ENCODE measurements at places on chromosomes 7 and 10.

DNA sequence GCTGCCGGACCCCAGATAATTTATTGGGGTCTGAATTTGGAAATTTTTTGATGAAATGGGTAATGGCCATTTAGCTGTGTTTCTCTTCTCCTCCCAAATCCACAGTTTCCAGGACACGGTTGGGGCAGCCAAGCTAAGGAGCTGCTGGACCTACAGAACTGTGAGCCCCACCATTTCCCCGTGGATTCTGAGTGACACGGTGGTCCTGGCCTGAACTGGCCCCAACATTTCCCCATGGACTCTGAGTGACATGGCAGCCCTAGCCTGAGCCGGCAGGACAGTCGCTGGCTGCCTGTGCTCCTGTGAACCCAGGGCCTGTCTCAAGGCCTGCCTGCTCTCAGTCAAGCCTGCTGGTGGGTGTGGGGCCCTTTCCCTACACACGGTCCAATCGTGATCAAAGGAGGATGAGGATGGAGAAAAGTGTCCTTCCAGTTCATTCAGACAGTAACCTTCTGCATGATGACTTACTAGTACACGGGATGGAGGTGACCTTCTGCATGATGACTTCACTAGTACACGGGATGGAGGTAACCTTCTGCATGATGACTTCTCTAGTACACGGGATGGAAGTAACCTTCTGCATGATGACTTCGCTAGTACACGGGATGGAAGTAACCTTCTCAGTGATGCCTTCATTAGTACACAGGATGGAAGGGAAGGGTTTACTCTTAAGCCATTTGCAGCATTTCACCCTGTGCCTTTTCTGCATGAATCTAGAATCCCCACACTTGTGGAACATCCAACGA, 359.9 kb downstream of the GLRX3 start:
- DNase-seq = no peak

DNA sequence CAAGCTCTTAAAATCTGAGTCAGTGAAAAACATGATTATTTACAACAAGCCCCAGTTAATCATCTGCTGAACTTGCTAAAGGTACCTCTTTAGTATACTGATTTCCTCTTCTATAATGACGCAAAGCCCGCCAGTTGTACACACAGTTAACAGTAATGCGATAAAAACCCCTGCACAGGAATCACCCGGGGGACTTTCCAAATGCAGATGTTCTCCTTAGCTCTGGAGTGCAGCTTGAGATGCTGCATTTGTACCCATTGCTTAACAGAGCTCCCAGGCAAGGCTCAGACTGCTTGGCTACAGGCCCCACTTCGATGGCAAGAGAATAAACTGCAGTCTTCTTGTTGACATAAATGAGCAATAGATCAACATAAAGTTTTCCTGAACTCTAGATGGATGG, 279.6 kb upstream of the HGF start:
- no peak for DNase-seq

DNA sequence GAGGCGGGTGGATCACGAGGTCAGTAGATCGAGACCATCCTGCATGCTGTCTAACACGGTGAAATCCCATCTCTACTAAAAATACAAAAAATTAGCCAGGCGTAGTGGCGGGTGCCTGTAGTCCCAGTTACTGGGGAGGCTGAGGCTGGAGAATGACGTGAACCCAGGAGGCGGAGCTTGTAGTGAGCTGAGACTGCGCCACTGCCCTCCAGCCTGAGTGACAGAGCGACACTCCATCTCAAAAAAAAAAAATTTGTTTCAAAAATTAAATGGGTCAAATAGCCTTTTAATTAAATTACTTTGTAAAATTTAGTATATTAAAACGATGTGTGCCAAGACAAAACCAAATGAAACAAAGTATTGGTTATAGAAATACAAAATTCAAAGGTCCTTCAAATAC, 6.8 kb upstream of the MRC1 start:
- DNase-seq = no peak

GRCh38 chr10:31133792-31134310, 102.2 kb upstream of the ZNF438 start:
- DNase-seq = peak; percentile 76

DNA sequence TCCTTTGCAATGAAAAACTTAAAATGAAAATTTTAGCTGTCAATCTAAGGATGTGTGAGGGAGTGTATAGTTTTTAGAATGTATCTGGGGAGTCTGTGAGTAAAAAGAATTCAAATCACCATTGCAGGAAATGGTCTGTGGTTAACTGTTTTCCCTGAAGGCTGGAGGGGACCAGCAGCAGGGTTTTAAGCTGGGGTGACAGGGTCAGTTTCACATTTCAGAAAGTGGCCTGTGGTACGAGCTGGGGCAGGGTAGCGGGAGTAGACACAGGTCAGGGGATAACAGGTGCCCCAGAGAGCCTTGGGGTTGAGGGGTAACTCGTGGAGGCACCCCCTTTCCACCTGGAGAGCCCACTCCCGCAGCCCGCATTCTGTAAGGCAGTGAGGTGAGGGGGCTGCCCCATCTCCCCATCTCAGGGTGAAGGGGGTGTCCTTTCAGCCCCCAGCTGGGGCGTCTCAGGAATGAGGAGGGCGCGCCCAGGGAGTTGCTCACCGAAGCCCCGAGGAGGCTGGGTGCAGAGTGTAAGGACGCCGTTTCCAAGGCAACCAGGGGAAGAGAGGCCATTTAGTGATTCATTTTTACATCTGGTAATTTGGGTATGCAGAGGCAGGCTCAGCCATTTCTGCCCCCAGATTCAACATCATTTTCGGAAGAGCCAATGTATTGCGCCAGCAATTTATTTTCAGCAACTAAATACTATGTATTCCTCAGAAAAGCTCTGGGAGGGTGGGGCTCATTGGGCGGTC, 168.9 kb downstream of the SLIT1 start:
- peak; percentile 30 for DNase-seq

- no peak for DNase-seq
These were observed 128.4 kb upstream of the BTBD16 start for GRCh38 chr10:122142641-122143237.

DNA sequence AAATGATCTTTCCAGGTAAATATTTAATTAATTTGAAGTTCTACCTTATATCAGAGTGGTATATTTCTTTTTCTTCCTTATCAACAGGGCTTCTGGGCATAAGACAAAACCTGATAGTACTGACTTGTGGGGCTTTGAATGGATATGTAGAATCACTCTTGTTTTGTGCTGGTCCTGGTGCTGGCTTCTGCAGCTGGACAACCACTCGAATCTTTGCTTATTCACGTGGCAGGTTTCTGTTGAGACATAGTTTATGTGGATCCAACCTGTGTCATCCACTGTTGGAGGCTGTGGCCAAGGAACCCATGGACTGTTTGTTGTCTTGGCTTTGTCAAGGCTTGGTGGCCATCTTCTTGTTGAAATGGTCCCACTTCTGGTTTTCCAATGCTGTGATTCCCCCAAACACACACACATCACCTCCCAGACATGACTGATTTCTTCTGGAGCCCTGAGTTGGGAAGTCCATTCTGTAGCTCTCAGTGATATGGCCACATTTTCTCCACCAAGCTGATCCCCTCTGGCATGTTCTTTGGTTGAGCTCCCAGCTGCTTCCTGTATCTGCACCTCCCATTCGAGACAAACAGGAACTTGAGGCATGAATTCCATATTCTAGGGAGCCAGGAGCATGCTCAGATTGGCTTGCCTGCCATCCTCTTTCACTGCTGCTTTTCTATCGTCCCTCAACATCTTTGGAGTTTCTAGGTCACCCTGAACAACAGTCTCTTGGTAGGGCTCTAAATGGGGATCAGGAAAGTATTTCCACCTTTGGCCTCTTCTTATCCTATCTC, 19.5 kb downstream of the TAS2R41 start:
- DNase-seq = no peak

GRCh38 chr7:139094030-139094429, 15.5 kb downstream of the ZC3HAV1 start:
- DNase-seq = no peak

DNA sequence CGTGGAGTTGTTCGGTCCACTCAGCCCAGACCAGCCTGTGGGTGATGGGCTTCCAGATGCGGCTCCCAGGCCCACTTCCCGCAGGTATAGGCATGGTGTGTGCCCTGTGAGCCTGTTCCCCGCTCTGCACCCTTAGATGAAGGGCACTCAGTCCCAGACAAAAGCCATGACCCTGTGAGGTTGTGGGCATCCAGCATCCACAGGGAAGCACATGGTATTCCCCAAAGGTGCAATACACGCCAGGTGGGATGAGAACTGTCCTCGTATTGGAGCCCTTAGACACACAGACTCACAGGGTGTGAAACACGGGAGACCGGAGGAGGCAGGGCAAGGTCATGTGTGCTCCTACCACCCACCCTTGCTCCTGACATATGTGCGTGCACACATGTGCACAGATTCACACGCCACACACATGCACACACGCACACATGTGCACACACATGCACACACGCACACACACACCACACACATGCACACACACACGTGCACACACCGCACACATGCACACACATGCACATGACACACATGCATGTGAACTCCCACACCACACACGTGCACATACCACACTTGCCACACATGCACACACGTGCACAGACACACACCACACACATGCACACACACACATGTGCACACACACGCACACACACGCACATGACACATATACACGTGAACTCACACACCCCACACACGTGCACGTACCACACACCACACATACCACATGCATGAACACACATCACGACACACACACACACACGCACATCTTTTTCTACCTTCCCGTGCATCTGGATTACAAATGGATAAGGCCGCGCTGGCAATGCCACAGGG, 319.4 kb downstream of the WDR37 start:
- DNase-seq = no peak

All from fibroblast of skin of back (primary cell).